ENCODE measurements at places on chromosomes 7 and 10. TPM values are rescaled to one million over a fixed set of nuclear protein-coding genes. Genes with fewer than 3 reads are reported as not detected.

Gene AS3MT
- 0.34 TPM for total RNA-seq

Gene CABCOCO1
- 0.23 TPM for total RNA-seq

Gene PNPLA8
- 21.3 TPM for total RNA-seq

Gene GIMAP5
- total RNA-seq, result not detected

Gene CLDN15
- total RNA-seq, result 8.7 TPM

Gene MUC12
- 2.5 TPM for total RNA-seq

Gene MALSU1
- 55.9 TPM for total RNA-seq

Gene MBLAC1
- 2.7 TPM for total RNA-seq

Gene HMX3
- total RNA-seq, result not detected

Gene SPDYE6
- total RNA-seq, result not detected

Gene NODAL
- total RNA-seq, result 0.43 TPM

Gene PPP1R3C
- 4.9 TPM for total RNA-seq

Gene CAMK2B
- total RNA-seq, result not detected

Gene EPHA1
- 0.96 TPM for total RNA-seq

Gene SUFU
- total RNA-seq, result 25.8 TPM

Gene GDF2
- not detected for total RNA-seq

Gene SPDYE11
- not detected for total RNA-seq

Gene SVOPL
- total RNA-seq, result 0.34 TPM

Gene SKIDA1
- 7.8 TPM for total RNA-seq

Gene MYL10
- 0.73 TPM for total RNA-seq

Gene ITIH5
- total RNA-seq, result 3.7 TPM

Gene CYP26C1
- not detected for total RNA-seq

Gene EVX1
- not detected for total RNA-seq

Gene PLXDC2
- 44.5 TPM for total RNA-seq

Gene CYP2E1
- 2.2 TPM for total RNA-seq

Gene AKR1E2
- total RNA-seq, result 1.4 TPM

Gene CD36
- 2.6 TPM for total RNA-seq
